Right hindlimb (tissue), 1 donor: ENCODE measurements at places on chromosomes 7 and 10.

DNA sequence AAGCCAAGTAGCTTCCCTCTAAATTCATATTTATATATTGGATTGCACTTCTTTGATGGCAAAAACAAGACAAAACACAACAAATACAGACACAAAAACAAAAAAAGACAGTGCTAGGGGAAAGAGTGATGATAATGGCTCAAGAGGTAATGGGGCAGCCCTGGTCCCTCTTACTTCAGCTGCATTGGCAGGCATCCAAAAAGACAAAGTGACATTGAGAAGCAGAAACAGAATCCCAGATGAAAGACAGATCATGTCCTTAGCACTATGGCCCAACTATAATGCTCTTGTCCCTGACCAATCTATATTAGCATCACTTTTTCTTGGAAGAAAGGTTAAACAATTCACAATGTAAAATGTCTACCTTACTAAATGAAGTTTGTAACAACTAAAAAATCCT, 76.2 kb downstream of the GPR85 start:
- no peak for DNase-seq

DNA sequence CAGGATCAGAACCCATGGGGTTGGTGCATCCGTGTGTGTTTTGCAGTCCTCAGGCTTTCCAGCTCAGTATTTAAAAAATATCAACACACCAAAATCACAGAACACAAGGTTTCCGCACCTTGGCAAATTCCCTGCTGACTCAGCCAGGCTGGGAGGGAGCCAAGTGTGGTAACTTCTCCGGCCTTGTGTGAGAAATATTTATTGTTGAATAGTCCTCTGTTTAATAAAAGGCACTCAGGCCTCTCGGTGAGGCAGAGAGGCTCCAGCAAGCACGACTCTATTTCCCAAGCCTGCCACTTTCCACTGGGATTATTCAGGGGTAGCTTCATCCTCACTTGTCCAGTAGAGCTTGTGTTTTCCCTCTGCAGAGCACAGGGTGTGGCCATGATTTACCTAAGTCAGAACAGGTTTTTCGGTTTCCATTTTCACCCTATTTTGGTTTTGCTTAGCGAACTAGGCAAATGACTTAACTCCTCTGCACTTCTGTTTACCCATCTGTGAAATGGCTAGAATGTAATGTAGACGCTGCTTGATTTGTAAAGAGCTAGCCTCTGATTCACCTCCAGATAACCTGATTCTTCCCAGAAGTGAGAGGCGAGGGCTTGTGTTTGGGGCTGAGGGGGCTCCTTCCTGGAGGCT, 13.0 kb upstream of the CHST15 start:
- DNase-seq: no peak

- no peak for DNase-seq
These were observed 14.2 kb downstream of the SNX8 start for GRCh38 chr7:2299870-2300512.

- no peak for DNase-seq
These were observed 9.9 kb downstream of the CSTF2T start for GRCh38 chr10:51689536-51689935.

GRCh38 chr7:100489824-100490223, 6.1 kb downstream of the NYAP1 start:
- peak; percentile 94 for DNase-seq

DNA sequence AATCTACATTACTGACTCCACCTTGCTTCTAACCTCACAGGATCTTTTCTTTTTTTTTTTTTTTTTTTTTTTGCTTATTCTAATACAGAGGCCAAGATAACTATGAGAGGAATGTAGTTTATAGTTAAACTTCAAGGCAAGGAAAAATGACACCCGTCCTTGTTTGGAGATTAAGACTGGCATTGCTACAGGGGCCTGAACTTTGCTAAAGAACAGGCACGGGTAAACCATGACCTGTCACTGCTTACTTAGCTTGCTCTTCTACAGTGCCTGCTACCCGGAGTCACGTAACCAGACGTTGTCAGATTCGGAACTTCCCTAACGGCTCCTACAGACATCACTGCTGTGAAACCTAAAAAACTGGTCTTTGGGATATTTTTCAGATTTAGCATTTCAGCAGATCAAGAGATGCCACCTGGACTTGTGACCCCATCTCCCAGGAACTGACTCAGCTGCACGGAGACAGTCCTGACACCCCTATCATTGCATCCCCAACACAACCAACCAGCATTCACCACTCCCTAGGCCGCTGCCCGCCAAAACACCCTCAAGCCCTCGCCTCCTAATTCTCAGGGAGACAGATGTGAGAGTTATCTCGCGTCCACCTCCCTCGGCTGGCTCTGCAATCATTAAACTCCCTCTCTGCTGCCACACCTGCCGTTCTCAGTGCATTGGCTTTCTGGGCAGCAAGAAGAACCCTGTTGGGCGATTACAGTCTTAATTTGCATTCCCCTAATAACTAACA, 27.5 kb downstream of the MAD1L1 start:
- no peak for DNase-seq

GRCh38 chr10:15448598-15448997, 77.5 kb upstream of the FAM171A1 start:
- DNase-seq: no peak

DNA sequence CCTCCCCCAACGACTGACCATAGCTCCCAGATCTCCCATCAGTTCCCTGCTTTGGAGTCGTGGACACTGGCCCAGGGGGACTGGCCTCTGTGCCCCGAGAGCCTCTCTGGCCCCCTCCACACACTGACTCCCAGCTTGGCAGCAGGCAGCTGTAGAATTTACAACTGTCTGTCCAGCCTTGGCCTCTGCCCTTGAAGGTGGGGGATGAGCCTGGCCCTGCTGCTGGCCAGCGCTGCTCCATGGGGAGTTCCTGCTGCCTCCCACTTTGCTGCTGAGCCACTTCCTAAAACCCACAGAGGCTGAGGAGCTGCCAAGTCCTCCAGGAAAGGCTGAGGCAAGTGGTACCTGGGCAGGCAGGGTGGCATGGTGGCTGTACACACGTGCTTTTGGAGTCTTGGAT, 147.1 kb downstream of the WDR11 start:
- no peak for DNase-seq

- no peak for DNase-seq
These were observed 271.0 kb upstream of the PODXL start for GRCh38 chr7:131827421-131827820.

DNA sequence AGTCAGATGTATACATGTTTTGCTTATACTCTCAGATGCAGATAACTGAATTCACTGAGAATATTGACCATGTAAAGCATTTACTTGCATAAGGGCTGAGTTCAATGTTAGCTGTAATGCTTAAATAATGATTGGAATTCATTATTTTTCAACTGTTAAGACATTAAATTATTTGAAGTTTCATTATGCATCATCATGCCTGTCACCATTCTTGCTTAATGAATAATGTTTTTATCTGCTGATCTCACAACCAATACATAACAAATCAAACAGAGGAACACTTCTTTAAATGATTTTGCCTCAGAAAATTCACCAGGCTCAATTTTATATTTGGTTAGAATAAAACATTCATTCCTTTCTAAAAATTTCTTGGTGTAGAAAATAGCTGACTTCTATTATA, 233.4 kb downstream of the GPR37 start:
- no peak for DNase-seq

GRCh38 chr10:600876-601659, 88.4 kb downstream of the DIP2C start:
- DNase-seq: no peak

- no peak for DNase-seq
These were observed 50.0 kb downstream of the LYZL2 start for GRCh38 chr10:30579574-30579973.

GRCh38 chr7:121473645-121474300, 77.7 kb upstream of the FAM3C start:
- no peak for DNase-seq

DNA sequence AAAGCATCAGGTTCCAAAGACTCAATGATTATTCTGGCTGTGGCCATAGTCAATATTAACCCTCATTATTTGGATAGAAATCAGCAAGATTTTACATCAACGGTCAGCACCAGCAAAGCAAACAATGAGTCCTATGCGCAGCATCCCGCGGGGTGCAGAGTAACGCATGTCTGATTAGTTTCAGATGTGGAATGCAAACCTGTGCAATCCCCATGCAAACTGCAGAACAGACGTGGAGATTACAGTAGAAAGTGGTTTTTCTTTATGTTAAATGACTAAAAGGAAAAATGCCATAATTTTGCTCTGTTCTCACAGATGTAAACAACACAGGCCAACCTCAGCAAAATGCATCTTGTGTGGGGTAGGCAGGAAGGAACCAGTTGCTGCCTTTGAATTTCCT, 258.1 kb upstream of the GRB10 start:
- no peak for DNase-seq

- DNase-seq: no peak
These were observed 228.4 kb upstream of the RHOBTB1 start for GRCh38 chr10:61172182-61172926.

GRCh38 chr10:27558612-27559020, 54.5 kb downstream of the RAB18 start:
- peak; percentile 67 for DNase-seq

DNA sequence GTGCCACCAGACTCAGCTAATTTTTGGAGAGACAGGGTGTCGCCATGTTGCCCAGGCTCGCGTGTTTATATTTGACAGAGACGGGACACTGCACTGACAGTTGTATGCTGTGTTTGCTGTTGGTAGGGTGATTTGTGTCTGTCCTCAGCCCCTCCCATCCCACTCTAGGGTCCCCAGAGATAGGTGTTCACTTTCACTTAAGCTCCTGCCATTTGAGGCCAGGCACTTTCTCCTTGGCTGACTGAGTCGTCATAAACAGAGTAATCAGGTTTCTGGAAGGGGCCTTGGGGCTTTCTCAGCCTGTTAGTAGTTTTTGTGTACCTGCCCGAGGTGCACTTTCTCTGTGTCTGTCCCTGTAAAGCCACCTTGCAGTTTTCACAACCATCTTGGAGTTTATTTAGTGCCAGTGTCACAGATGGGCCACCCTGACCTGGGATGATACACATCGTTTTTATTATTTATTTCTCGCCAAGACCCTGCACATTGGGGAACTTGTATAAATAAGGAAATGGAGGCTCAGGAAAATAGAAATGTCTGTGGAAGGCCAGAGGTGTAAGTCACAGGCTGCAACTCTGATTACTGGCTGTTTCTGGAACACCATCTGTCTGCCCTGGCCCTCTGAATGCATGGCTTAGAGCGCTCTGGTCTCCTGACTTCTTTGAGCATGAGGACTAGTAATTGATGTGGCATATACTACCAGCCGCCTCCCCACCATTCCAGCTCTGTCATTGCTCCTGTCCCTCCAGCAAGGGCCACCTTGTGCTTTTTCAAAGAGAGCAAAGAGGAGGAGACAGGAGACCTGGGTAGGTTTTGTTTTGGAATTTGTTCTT, 81.9 kb upstream of the PDCD4 start:
- no peak for DNase-seq

GRCh38 chr10:126838316-126838715, 66.9 kb upstream of the DOCK1 start:
- DNase-seq: no peak

GRCh38 chr7:45053401-45053800, 35.4 kb downstream of the NACAD start:
- no peak for DNase-seq

DNA sequence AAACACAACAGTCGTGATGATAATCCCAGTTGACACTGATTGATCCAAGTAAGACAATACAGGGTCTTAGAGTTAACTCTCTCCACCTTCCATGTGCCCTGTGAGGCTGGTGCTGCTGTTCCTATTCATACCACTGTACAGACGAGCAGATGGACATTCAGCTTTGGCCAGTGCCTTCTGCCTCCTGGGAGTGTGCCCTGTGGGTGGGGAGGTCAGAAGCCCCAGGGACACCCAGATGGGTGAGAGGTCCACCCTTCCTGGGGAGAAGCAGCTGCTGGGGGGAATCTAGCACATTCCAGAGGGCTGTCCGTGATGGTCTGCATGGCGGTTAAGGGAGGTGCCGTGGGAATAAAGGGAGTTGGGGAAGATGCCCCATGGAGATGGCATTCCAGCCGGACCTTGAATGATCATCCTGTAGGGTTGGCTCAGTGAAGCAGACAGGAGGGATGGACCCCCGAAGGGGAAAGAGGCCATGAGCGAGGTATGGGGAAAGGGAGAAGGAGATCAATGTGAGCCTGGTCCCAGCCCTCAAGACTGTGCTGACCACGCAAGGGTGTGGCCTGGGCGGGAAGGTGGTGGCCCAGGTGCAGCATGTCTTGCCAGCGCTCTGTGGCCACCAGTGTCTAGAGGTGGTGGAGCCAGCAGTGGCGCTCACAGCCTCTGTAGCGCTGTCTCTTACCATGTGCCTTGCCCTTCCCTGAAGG, 74.0 kb downstream of the ADCY1 start:
- no peak for DNase-seq

- peak; percentile 40 for DNase-seq
These were observed 297.8 kb downstream of the RPS24 start for GRCh38 chr10:78331391-78331922.

GRCh38 chr7:21585070-21585724, 42.4 kb downstream of the DNAH11 start:
- no peak for DNase-seq

DNA sequence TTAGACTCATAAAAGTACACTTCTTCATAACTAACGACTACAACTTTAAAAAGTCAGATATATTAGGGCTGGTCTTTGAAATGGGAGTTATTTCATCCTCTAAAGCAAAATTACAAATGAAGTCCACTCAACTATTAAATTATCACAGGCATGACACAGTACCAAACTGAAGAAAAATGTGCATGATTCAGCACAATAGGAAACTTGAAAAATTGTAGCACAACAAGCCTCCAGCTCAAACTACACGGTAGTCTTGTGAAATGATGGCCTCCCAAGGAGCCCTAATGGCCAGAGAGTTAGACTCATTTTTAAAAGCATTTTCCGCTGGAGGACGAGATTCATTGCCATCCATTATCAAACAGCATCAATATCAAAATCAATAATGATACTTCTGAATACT, 76.4 kb downstream of the MAGI2 start:
- no peak for DNase-seq

- no peak for DNase-seq
These were observed 237.1 kb downstream of the SUGCT start for GRCh38 chr7:40371806-40372440.

DNA sequence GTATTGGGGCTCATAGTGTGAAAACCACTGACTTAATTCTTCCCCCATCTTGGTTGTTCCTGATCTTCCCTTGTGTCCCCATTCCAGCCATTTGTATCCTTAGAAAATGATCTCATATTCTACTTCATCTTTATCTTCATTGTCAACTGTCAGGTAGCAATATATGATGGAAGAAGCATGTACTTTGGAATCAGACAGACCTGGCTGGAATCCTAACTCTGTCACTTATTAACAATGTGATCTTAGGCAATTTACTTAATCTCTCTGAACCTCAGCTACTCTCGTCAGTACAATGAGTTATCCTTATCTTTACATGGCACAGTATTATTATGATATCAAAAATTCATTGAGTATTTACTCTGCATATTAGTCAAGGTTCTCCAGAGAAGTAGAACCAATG, 10.1 kb downstream of the CFTR start:
- no peak for DNase-seq

GRCh38 chr10:74641659-74642058, 184.7 kb upstream of the KAT6B start:
- no peak for DNase-seq
